Hepatic stellate cell (primary cell): ENCODE measurements at places on chromosomes 11 and 22.

- DNase-seq = no peak
Measured at GRCh38 chr11:83533166-83533565, 247.0 kb upstream of the CCDC90B start.

DNA sequence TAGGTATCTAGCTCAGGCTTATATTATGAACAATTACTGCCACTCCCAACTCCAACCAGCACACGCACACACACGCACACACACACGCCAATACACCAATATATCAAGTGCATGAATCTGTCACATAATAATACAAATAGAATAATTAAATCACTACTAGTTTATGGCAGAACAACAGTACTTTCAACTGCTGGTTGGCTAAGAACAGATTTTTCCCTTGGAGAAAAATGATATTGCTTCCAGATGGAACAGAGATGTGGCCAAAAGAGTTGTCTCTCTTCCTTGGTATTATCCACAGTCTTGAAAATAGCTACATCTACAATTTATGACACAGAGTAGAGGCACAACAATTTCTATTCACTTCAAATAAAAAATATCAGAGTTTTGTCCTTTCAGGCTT is 538.3 kb upstream of the FAT3 start:
- no peak for DNase-seq

DNA sequence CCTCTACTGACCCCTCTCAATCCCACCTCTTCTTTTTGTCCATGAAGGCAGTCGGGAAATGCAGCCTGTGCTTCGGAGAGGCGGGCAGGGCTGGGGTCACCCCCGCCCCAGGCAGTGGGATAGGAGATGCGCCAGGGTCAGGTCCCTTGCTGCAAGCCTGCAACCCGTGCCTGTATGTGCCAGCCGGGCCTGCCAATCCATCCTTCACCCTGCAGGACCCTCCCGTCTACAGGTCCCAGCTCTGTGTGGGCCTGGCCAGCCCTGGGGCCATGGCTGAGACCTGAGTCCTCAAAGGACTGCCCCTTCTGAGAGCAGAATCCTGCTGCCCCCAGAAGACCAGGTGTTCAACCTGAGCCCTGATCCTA is 10.9 kb downstream of the ASCL2 start:
- no peak for DNase-seq

GRCh38 chr11:61695917-61696316 is 15.7 kb downstream of the DAGLA start:
- peak; percentile 82 for DNase-seq

GRCh38 chr11:65110354-65110861 is 1.3 kb upstream of the TM7SF2 start:
- DNase-seq = peak; percentile 91

GRCh38 chr11:2792381-2793250 is 92.8 kb upstream of the KCNQ1OT1 start:
- no peak for DNase-seq

GRCh38 chr11:131402040-131402439 is 31.6 kb downstream of the NTM start:
- DNase-seq = no peak

DNA sequence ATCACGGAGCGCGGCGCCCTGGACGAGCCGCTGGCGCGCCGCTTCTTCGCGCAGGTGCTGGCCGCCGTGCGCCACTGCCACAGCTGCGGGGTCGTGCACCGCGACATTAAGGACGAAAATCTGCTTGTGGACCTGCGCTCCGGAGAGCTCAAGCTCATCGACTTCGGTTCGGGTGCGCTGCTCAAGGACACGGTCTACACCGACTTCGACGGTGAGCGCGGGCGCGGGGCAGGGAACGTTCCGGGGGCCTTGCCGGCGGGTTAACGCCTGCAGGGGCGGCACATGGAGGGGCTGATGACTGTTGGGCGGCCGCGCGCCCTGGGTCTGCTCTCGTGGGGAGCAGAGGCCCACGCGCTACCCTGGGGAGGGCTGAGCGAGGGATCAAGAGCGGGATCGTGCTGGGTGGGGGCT is 1.0 kb downstream of the PIM3 start:
- DNase-seq = no peak

DNA sequence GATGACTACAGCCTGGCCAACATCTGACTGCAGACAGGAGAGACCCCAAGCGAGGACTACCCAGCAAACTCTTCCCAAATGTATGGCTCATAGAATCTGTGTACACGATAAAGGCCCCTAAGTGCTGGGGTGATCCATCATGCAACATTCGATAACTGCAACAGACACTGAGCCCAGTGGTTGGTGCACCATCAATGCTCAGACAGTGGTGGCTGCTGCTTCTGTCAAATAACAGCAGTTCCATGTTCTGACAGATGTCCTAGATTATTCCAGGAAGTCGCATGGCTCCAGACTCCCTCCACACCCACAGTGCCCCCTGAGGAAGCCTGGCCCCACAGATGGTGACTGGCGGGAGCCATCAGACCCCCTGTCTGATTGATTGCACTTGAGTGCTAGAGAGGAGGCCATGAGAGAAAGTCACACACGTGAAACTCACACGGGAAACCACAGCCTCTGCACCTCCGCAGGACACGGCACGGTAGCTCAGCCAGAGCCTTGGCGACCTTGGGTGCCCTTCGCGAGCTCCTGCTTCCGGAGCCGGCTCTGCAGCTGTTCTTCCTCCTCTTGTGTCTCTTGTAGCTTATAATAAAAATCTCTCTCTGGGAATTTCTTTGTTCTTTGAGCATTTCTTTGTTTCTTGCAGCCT is 1155.9 kb downstream of the TBC1D22A start:
- DNase-seq = no peak

- no peak for DNase-seq
Measured at GRCh38 chr11:13962562-13963168, at the start of gene SPON1. Gene SPON1, plus strand, starts transcription at chr11:13962723. Its CDS starts 182 bp downstream, at chr11:13962905.

DNA sequence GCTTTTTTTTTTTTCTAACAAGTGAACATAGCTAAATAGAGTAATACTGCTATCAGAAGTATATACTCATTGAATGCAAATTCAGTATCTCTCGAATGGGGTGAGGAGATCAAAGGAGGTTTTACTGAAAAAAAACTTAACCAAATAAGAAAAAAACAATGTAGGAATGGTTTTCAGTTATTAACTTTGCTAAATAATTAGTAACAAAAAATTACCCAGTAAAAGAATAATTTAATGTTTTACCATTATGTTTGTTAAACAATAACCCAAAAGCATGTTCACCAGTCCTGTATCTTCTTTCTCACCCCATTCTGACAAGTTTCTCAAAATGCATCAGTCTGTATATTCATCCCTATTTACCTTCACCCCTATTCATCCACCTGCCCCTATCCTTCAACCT is 22.6 kb upstream of the CTSC start:
- DNase-seq = no peak

GRCh38 chr11:111173221-111173620 is 72.3 kb upstream of the POU2AF2 start:
- DNase-seq = no peak

GRCh38 chr11:75993126-75993525 is 178.1 kb downstream of the UVRAG start:
- no peak for DNase-seq

GRCh38 chr11:43874078-43874477 is 6.6 kb upstream of the ALKBH3 start:
- no peak for DNase-seq

DNA sequence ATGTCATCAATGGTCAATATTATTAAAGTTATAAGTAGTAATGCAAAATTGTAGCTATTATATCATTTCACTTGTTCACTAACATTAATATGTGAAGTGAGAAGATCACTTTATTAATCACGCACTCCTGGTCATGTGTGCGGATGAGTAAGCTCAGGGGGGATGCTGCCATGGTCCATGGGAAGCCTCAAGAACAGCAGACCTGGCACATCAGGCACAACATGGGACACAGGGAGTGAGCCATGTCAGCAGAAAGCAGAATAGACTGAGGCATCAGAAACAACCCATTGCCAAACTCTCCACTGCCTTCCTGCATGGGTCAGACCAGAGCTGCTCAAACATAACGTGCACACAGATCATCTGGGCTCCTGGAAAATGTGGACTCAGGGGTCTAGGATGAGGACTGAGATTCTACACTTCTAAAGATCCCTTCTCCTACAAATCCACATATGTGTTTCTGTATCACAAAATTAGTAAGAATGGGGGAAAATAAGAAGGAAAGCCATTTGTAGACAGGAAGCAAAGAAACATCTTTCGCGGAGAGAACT is 63.8 kb upstream of the VPREB1 start:
- DNase-seq = no peak

- no peak for DNase-seq
Measured at GRCh38 chr22:50035976-50036724, 21.9 kb downstream of the TTLL8 start.

- DNase-seq = peak; percentile 22
Measured at GRCh38 chr11:82682003-82682751, 51.5 kb downstream of the FAM181B start.

GRCh38 chr11:130729678-130730300 is 186.5 kb downstream of the SNX19 start:
- no peak for DNase-seq
